AG04449 (cell line): ENCODE measurements at places on chromosomes 12 and 14.
A peak's percentile ranks its signal among the peaks of the same experiment; 100 is the strongest.

DNA sequence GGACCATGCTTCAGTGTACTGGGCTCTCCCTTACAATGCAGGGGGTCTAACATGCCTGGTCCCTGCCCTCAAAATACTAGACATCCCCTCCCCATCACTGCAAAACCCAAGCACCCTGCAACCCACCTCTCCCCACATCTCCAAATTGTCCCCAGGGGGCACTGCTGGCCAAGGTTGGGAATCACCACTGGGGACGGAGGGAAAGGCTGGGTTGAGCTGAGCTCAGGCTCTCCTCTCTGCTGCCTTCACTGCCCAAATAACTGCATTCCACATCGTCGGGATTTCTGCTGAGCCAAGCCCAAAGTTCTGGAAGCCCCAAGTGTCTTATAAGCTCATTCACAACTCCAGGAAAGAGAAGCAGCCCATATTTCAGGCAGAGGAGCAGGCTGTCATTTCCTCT lies 69.6 kb downstream of the NT5DC3 start:
- no peak for DNase-seq

DNA sequence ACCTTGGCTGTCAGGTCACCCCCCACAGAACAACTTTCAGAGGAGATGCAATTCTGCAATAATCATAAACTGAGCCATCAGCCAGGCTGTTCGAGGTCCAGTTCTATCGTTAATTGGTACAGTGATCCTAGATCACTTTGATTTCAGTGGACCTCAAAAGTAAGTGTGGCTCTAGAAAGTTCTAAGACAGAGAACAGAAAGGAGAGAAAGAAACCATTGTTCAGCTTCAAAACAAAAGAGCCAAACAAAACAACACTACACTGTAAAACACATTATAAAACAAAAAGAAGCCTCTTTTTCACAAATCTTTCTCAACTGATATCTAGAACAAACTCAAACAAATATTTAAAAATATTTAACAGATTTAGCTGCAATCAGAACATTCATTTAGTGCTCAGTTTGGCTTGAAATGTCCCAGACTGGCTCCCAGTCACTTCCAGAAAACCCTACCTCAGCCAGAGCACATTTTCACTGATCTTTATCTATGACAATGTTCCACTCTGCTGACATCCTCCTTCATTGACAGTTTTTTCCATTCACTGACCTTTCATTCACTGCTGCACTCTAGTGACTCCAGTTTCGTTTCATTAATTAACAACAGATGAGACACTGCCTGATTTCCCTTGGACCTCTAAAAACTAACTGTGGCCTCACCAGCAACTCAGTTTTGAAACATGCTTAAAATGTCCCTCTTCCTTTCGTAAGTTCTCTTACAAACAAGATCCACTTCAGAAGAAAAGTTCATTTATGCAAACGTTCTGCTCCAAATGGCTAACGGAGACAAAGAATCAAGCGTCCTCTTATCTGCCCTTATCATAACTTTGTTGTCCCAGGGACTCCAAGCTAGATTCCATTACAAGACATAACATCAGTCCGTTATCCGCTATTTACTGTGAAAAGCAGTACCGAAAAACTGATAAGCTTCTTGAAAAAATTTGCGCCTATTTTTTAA lies 56.8 kb downstream of the DUSP16 start:
- DNase-seq: peak; percentile 31

DNA sequence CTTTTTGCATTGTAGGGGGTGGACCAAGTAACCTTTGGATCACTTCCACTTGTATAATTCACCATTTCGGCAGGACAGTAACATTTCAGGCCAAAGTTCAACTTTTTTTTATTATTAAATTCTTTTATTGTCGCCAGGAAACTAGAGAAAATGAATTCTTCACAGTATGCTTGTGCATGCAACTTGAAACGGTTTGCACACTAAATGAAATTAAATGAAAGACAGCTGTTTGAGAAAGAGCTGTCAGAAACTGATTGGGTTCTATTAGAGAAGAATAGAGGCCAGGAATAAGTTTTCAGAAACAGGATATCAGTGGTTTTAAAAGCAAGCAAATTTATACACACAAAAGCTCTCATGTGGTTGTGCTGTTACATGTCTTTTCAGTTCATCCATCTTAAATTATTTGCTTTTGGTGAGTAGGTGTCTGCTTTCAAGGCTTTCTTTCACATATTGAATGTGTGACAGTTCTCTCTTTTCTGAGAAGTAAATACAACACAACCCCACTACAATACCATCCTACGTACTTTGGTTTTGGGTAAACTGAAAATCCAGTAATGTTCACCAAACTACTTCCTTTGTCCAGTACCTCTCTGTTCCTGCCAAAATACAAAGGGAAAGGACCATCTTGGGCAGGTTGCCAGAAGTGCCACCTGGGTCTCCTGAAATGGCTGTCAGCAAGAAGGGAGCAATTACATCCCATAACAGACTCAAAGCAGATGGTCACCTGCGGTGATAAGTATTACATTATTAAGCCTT lies 291.7 kb downstream of the RAD51B start:
- no peak for DNase-seq

- DNase-seq: no peak
Measured at GRCh38 chr12:56753566-56753965, 1.4 kb upstream of the PRIM1 start.

DNA sequence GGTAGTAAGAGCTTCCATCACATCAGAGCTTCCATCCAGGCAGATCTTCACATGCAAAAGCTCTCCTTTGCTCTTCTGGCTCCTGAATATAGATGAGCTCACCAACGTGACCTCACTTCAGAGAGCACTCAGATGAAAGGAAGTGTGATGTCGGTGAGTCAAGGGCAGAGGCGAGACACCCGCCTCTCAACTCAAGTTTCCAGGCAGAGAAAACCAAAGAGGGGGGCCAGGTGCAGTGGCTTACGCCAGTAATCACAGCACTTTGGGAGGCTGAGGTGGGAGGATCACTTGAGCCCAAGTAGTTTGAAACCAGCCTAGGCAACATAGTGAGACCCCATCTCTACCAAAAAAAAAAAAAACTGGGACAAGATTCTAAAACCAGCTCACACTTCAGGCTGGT lies 126.9 kb downstream of the DUSP6 start:
- no peak for DNase-seq

- no peak for DNase-seq
Measured at GRCh38 chr14:70392676-70393075, 24.2 kb downstream of the SYNJ2BP start.

DNA sequence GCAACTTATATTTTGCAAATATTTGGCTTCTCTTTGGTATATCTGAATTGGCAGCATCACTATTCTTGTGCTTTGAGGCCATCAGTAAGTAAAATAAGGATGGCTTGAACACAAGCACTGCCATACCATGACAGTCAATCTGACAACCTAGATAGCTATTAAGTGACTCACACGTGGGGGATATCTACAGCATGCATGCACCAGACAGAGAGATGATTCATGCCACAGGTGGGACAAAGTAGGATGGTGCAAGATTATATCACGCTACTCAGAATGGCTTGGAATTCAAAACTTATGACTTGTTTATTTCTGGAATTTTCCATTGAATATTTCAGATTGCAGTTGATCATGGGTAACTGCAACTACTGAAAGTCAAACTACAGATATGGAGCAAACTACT lies 675.6 kb upstream of the MDGA2 start:
- DNase-seq: no peak

DNA sequence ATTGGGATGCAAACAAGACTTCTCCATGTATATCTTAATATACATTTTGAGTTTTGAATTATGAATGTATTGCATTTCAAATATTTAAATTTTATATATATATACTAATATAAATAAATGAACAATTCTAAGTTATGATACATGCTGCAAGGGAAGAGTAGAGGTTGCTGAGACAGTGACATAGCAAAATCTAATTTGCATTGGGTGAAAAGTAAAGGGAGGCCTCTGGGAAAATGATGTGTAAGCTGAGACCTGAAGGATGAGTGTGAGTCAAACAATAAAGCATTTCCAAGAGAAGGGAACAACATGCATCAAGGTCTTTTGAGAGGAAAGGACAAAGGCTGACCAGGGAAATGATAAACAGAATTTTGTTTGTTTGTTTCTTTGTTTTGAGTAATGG lies 62.9 kb upstream of the PTPRQ start:
- DNase-seq: no peak

DNA sequence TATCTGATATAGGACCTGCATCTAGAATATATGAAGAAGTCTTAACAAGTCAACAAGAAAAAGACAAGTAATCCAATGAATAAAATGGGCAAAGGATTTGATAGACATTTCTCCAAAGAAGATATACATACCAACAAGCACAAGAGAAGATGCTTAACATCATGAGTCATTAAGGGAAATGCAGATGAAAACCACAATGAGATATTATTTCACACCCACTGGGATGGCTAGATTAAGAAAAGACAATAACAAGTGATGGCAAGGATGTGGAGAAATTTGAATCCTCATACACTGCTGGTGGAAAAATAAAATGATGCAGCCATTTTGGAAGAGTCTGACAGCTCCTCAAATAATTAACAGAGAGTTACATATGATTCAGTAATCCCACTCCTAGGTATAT lies 502.6 kb downstream of the FUT8 start:
- no peak for DNase-seq

GRCh38 chr12:122323311-122324019 lies 57.2 kb upstream of the VPS33A start:
- no peak for DNase-seq

DNA sequence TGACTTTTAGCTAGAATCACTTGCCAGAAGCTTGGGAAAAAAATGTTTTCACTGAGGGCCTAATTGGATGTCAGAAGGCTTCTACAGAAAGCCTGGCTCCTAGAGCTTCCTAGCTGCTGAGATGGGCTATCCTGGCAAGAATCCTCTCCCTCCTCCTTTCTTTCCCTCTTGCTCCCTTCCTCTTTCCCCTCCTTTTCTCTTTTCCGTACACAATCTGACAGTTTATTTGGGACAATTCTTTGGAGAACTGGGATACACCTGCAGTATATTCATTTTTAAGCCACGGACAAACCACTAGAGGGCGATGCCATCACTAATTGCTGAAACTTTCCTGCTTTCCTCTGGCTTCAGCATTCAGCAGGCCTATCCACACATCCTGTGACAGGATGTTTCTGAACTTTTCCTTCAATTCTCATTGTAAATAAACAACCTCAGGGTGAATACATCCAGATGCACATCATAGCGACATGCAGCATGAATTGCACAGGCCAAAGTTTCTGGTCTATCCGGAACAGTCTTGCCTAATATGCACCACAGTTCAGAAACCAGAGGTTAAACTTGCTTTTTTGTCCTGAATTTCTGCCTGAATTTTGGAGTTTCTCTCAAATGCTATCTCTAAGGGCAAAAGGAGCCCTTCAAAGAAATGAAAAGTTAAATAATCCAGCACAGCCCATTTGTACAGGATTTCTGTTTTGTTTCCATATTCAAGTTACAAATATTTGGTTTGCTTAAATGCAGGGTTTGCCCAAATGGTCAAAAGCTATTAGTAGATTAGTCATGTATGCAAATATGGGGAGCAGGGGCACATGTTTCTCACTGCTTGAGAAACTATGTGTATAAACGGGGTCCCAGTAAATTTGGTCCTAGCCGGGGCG lies 142.8 kb downstream of the PAWR start:
- DNase-seq: no peak

GRCh38 chr14:72243309-72244293 lies 311.4 kb downstream of the RGS6 start:
- no peak for DNase-seq

- peak; percentile 42 for DNase-seq
Measured at GRCh38 chr14:21264025-21264801, 5.0 kb downstream of the HNRNPC start.

- no peak for DNase-seq
Measured at GRCh38 chr12:46268583-46269428, at the start of gene SLC38A1. Gene SLC38A1 (minus strand): TSS chr12:46269043. CDS start chr12:46239800, 29,243 bp downstream.

GRCh38 chr12:54549774-54550451 lies 512 bp downstream of the PDE1B start:
- no peak for DNase-seq

DNA sequence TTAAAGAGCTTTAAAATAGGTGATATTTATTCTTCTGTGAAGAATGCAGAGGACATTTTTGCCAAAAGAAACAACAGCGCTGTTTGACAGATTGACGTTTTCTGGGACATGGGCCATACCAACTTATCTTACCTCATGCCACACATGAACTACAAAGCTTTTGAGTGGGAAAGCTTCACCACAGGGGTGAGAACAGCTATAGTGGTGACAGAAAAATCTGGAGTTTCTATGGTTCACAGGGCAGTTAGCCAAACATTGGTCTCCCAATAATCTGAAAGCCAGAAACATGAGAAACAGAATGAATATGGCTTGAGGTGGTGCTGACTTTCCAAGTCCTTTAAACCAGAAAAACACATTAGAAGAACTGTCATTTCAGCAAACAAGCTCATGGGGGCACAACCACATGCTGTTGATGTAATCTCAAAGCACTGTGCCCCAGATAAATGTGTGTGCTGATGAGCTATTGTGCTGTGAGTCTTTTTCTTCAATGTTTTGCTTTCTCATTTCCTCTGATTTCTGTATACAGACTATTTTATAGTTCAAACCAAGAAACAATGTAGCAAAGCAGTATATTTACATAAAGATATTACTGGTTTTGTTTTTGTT lies 905.4 kb downstream of the SLC16A7 start:
- no peak for DNase-seq

DNA sequence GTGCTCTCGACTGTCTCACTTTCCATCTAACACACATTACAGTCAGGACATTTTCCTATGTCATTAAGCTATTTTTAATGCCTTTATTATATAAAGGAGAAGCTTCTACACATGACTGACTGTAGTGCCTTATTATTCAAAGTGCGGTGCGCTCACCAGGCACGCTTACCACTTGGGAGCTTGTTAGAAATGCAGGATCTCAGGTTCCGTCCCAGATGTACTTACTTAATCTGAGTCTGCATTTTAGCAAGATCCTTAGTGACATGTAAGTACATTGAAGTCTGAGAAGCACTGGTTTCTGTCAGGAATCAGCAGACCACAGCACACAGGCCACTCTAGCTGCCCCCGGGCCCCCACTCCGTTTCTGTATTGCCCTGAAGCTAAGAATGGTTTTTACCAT lies 44.7 kb upstream of the MDM1 start:
- no peak for DNase-seq

DNA sequence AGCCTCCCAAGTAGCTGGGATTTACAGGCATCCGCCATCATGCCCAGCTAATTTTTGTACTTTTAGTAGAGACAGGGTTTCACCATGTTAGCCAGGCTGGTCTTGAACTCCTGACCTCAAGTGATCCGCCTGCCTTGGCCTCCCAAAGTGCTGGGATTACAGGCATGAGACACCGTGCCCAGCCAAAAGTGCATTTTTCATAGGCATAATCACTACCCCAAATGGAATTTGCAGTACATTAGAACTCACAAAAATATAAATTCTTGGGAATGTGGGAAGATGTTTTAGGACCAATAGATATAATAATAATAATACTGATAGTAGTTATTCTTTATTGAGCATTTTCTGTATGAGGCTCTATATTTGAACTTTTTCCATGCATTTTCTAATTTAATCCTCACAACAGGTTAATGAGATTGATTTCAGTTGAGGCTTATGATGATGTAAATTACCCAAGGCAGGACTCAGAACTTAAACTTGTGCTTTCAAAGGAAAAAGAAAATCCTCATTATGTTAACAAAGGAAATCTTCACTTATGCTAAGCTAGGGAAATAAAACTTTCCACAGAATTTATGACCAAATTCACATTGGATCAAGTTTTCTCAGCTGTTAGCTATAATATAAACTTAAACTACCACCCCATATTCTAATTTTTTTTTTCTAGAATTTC lies 121.6 kb downstream of the SRGAP1 start:
- DNase-seq: no peak

GRCh38 chr14:32087173-32087861 lies 10.2 kb downstream of the ARHGAP5 start:
- no peak for DNase-seq

- DNase-seq: no peak
Measured at GRCh38 chr14:69351911-69352310, 46.2 kb downstream of the ERH start.
